ENCODE measurements at places on chromosomes 1 and 21.

DNA sequence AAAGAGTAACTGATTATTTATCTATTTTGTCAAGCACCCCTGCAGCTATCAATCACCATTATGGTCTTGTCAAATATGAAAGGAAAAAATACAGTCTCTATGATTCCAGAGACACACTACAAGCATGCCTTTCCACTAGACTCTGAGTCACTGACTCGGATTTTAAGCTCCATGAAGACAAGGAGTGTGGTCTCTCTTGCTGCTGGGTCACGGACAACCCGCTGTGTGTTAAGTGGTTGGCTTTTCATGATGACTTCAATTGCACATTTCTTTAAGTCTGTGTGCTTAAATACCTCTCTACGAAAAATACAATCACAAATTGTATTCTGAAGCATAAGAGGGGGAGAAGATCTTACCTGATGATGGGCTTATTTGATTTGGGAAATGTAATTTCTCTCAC lies 14.0 kb upstream of the GNG4 start:
- DNase-seq = no peak

- DNase-seq = no peak
Measured at GRCh38 chr1:106268070-106268469, 788.4 kb upstream of the PRMT6 start.

DNA sequence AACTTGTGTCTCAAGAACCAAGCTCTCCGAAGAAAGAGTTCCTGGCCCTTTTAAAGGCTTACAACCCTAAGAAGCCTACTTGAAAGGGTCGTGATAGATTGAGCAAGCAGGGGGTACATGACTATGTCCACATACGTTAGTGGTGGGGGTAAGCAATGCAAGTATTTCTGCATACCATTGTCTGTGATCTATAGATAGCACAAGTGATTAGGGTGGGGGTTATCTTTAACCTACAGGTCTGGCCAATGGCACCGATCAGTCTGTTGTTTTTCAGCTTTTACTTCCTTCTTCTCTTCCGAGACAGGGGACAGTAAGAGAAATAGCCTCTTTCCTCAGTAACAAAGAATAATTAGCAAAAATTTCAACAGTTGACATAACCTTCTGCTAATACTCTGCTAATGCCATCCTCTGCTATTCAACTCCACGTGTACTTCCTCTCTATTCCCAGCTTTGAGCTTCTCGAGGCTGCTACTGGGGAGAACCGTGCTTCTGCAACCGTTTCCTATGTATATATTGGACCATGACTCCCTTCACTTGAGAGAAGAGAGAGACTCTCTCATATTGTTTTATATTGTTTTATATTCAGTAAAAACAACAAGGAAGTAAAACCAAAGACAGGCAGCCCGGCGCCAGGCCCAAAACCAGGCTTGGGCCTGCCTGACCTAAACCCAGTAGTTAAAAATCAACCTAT lies 727.7 kb upstream of the NCAM2 start:
- no peak for DNase-seq

DNA sequence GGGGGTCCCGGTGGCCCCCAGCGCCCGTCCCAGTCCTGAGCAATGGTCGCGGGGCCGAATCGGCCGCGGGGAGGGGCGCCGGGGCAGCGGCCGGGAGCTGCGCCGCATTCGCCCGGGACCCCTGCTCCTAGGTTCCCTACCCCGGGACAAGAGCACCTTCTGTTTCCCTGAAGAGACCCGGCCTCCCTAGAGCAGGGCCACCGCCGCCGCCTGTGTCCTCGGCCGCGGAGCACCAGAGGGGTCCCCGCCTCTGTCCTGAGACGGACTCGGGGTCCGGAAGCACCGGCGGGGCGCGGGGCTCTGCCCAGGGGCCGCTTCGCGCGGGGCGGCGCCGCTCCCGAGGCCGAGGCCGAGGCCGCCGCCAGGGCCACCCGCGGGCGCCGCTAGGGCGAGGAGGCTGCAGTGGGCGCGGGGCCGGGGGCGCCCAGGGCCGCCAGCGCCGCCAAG lies 157.9 kb downstream of the CASZ1 start:
- no peak for DNase-seq

GRCh38 chr21:25381936-25382452 lies 225.3 kb downstream of the MRPL39 start:
- DNase-seq = no peak

DNA sequence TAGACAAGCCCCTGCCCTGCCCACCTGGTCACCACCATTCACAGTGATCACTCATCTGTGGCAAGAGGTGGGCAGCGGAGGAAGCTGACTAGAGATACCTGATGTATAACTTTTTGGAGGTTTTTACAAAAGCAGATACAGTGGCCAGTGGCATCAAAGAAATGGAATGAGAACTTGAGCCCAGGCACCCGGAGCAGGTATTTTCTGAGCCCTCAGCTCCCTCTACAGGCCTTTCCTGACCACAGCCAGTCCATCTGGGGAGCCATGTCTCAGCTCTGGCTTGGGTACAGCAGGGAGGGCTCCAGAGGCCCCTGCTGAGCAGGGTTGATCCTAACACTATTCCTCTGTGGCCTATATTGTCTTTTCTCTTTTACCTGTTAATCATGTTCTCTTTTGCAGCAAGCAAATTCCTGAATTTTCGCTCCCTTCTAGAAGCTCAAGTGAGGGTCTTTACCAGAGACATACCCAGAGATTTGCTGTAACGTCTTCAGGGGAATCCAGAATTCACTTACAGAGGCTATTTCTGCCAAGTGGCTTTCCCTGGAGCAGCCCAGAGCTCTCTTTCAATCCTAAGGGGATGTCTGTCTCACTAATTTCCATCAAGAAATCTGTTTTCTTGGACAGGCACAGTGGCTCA lies 27.3 kb downstream of the GPR157 start:
- no peak for DNase-seq

Measured in cortex of kidney (tissue), 1 donor.